ENCODE measurements at places on chromosomes 11 and 22.

DNA sequence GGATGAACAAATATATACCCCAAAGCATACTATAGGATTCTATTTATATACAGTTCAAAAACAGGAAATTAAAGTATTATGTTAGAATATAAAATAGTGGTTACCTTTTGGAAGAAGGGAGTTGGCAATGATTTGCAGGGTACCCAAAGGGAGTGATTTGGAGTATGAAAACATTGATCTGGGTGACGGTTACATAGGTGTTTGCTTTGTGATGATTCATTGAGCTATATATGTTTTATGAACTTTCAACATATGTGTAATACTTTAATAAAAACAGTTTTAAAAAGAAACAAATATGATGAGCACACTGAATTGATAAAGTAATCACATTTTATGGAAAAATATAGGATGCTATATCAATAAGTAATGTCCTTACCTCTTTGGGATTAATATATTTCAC lies 36.0 kb downstream of the C11orf65 start:
- no peak overlapping the region for H3K27ac ChIP-seq
- H3K4me1 ChIP-seq = no peaks in the 10 kb centered on the region
- H3K27me3 ChIP-seq = no peaks in the 10 kb centered on the region
- DNase-seq = no peak

GRCh38 chr22:31080848-31081649 lies at the start of gene SMTN:
SMTN (plus strand) TSS chr22:31081318; CDS start chr22:31083259, 1,941 bp downstream.
- H3K4me1 ChIP-seq = peaks cover 53% of the 10 kb centered on the region
- peak within 1 kb of the TSS; percentile 75 for H3K4me3 ChIP-seq
- peak; percentile 80 for DNase-seq
- no peaks in the 10 kb centered on the region for H3K36me3 ChIP-seq

GRCh38 chr11:11583801-11584529 lies 37.8 kb downstream of the GALNT18 start:
- no peak overlapping the region for H3K27ac ChIP-seq
- no peak overlapping the region for H3K4me3 ChIP-seq
- no peaks in the 10 kb centered on the region for H3K36me3 ChIP-seq
- no peak for DNase-seq
- H3K4me1 ChIP-seq = no peaks in the 10 kb centered on the region
- no peaks in the 10 kb centered on the region for H3K27me3 ChIP-seq

DNA sequence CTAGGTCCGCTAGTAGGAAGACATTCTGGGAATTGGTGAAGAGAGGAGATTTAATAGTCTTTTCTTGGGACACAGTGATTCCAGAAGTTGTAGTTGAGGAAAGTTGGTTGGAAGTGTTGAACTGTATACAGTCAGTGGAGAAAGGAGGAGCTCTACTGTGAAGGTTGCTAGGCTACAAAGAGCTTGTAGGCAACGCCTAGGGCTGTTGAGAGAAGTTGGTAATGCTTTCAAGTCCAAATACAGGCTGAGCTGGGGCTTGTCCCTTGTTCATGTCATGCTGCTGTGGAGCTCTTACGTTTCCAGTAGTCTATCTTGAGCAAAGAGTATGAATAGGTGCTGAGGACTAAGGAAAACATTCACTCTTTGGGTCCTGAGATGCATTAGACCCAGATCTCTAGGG lies 1.1 kb downstream of the TBCEL start:
- no peak for DNase-seq
- peaks cover 2% of the 10 kb centered on the region for H3K27me3 ChIP-seq
- peaks cover 17% of the 10 kb centered on the region for H3K4me1 ChIP-seq
- H3K4me3 ChIP-seq = no peak overlapping the region

DNA sequence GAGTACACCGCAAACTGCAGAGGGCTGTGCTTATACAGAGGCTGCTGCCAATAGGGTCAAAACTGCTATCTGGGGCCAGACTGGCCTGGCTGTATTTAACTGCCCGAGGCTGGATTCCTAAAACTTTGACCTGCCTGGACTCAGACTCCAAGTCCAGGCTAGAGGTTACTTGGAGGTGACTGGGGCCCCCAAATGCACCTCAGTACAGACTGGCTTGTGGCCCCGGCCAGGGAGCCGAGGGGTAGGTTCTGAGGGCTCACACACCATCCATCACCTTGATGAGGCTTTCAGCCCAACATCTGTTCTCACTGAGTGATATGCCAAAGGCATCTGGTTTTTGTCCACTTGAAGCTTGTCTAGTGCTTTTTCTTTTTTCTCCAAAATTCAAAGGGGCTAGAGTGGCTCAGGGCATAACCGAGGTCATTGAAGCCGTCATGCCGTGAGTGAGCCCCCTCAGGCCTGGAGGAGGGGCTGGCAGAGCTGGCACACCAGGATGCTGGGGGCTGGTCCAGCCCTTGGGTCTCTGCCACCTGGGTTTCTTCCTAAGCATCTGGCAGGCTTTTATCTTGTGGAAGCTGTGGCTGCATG lies 52.4 kb upstream of the TTLL12 start:
- no peak overlapping the region for H3K4me3 ChIP-seq
- no peak for DNase-seq
- H3K4me1 ChIP-seq = no peaks in the 10 kb centered on the region
- H3K27ac ChIP-seq = no peak overlapping the region
- H3K27me3 ChIP-seq = no peaks in the 10 kb centered on the region

GRCh38 chr11:105612771-105613170 lies 2.9 kb downstream of the GRIA4 start:
- peaks cover 7% of the 10 kb centered on the region for H3K4me1 ChIP-seq
- H3K27me3 ChIP-seq = peaks cover 41% of the 10 kb centered on the region
- no peak for DNase-seq

DNA sequence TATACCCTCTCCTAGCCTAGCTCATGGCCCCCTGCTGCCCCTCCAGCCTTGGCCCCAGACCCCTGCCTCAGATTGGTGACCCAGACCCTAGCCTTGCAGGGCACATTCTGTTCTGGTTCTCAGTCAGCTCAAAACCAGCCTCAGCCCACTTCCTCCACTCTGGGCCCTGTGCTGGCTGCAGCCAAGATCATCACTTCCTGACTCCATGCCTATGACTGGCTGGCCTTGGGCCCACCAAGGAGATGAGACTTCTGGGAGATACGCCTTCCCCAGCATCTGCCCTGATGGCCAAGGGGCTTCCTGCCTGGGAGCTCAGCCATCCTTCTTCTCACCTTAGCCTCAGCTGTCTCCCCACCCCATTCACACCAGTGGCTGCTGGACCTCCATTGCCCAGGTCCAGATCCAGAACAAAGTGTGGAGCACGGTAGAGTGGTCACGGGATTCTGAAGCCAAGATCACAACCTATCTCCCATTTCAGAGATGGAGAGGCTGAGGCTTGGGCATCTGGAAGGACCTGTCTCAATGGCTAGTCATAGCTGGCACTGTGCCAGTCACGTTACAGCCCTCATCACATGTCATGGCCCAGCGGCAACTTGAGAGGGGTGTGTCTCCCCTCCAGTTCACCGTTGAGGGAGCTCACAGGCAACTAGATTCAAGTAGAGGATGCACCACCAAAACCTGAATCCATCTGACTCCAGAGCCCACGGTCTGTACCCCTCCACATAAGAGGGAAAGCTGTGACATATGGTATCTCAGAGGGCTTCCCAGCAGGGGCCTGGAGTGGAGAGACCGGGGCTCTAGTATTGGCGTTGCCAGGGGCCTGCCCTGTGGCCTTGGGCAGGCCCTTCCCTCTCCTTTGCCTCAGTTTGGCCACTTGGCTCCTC lies 43.0 kb upstream of the KLHL35 start:
- H3K4me3 ChIP-seq = peak overlapping the region; percentile 79
- peaks cover 25% of the 10 kb centered on the region for H3K4me1 ChIP-seq
- H3K27ac ChIP-seq = peak overlapping the region; percentile 7
- no peaks in the 10 kb centered on the region for H3K27me3 ChIP-seq

GRCh38 chr11:118673361-118674081 lies 5.9 kb downstream of the TREH start:
- no peak for DNase-seq
- no peaks in the 10 kb centered on the region for H3K36me3 ChIP-seq
- H3K4me1 ChIP-seq = no peaks in the 10 kb centered on the region

Measured in CD14-positive monocyte (primary cell).